ENCODE measurements at places on chromosomes 5 and 9. TPM values are rescaled to one million over a fixed set of nuclear protein-coding genes. Genes with fewer than 3 reads are reported as not detected.

Gene SPINK7
- not detected for total RNA-seq

Gene PPWD1
- 78.8 TPM for total RNA-seq

- DNase-seq = no peak
These were observed 2.4 kb downstream of the GBA2 start for GRCh38 chr9:35746583-35746982.

Gene FUT7
- 0.42 TPM for total RNA-seq

Gene LHX3
- 0.17 TPM for total RNA-seq

DNA sequence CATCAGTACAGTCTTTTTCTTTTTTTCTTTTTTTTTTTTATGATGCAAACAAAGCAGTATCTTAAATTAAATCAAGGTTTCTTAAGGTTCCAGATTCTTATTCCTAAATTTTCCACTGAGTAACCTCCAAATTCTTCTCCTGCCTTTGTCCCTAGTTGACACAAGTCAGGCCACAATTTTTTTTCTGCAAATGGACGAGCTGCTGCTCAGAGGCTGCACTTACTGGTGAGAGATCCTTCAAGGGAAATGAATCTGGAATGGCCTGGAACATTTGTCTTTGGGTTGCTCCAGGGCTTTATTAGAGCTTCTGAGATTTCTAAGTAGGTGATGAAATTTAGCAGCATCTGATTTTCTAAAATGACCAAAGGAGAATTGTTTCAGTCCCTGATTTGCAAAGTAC lies 39.3 kb downstream of the PIK3R1 start:
- DNase-seq = no peak

- no peak for DNase-seq
These were observed 180.2 kb downstream of the YTHDC2 start for GRCh38 chr5:113693701-113694100.

DNA sequence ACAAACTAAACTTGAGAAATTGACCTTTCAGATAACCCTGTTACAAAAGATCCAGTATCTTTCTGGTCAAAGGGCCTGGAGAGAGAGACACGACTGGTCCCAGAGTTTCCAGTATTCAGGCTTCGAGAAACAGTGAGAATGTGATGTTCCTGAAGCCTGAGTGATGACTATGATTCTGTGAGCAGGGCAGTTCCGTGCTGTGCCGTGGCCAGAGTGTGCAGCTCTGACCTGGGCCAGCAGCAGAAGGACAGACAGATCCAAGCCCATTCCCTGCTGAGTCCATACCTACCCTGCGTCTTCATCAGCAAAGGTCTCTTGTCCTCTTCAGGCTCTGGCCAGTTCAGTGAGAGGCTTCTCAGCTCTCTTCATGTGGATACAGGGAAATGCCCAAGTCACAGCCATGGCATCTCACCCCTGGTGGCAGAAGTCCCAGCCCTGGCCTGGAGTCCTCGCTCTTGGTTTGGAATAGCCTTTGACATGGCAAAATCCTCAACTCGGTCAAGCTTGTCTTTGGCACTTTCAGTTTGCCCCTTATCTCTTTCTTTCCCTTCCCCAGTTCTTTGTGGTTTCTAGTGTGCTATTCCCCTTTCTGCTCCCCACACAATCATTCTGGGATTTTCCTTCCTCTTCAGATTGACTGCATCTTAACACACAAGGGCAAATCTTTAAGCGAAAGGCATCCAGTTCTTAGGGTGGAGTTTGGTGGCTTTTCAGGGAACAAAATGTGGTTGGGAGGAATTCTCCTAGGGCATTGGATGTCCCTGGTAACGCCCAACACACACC lies 107.7 kb downstream of the LIFR start:
- DNase-seq = no peak

All from CD8-positive, alpha-beta T cell (primary cell).